ENCODE measurements at places on chromosomes 5 and 9.

- no peak for DNase-seq
Observed at GRCh38 chr9:104982543-104982942, 54.6 kb upstream of the ABCA1 start.

GRCh38 chr5:98698359-98698758 lies 75.1 kb upstream of the RGMB start:
- DNase-seq, result no peak

GRCh38 chr9:107368696-107369095 lies 85.6 kb downstream of the RAD23B start:
- no peak for DNase-seq

GRCh38 chr5:65925601-65926275 lies 637 bp upstream of the ERBIN start:
- DNase-seq, result peak; percentile 90

GRCh38 chr5:9737265-9737664 lies 107.1 kb upstream of the TAS2R1 start:
- no peak for DNase-seq

GRCh38 chr5:95760273-95761191 lies 29.4 kb downstream of the RHOBTB3 start:
- DNase-seq, result no peak

GRCh38 chr5:173035904-173036707 lies 20.0 kb upstream of the CREBRF start:
- DNase-seq, result no peak

- no peak for DNase-seq
Observed at GRCh38 chr5:162289489-162289888, 221.9 kb downstream of the GABRG2 start.

GRCh38 chr9:6090277-6091210 lies 75.1 kb upstream of the RANBP6 start:
- no peak for DNase-seq

DNA sequence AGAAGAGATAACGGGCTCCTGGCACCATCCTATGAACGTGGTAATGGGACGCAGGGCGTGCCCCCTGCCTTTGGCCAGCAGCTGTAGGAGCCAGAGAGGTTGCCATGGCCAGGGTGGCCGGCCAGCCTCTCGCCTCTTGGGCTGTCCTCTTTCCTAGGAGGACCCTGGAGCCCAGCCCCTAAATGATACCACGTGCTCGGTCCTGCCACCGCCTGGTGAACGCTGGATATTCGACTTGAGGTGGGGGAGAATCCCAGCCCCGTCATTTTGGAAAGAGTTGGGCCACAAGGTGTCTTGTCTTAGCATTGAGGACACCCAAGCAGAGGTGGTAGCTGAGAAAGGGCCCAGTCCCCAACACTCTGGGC lies 391 bp upstream of the NRG2 start:
- peak; percentile 71 for DNase-seq

- no peak for DNase-seq
Observed at GRCh38 chr9:84266087-84266561, 74.4 kb downstream of the SLC28A3 start.

DNA sequence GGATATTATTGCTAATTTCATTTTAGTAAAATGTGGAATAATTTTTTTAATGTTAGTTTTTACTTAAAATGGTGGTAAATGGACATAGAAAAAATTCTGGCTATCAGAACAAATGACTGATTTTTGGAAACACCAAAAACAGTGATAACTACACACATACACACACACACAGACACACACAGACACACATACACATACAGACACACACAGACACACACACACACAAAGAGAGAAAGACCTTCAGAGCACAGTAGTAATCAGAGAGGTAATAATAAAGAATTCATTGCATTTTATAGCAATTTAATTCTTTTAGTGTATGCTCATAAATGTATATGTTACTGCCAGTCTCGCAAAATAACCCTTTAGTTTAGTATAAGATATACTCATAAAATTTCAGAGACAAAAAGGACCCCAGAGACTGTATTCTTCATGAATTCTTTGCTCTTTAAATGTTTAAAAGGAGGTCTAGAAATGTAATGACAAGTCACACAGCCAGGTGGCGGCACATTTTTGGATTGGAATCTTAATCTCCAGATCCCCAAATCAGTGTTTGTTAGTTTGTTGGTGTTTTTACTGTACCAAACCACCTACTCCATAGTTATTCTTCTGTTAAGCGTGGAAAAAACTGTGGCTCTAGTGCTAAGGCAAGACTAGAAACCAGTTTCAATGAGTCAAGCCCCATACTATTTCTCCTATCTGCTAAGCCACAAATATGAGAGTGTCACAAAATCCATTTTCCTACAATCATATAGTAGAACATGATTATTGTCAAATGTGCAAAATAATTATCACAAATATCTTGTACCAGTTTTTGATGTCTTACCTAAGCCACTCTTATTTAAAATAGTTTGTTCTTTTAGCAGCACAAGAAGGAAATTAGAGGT lies 109.9 kb downstream of the EDIL3 start:
- DNase-seq, result peak; percentile 51

DNA sequence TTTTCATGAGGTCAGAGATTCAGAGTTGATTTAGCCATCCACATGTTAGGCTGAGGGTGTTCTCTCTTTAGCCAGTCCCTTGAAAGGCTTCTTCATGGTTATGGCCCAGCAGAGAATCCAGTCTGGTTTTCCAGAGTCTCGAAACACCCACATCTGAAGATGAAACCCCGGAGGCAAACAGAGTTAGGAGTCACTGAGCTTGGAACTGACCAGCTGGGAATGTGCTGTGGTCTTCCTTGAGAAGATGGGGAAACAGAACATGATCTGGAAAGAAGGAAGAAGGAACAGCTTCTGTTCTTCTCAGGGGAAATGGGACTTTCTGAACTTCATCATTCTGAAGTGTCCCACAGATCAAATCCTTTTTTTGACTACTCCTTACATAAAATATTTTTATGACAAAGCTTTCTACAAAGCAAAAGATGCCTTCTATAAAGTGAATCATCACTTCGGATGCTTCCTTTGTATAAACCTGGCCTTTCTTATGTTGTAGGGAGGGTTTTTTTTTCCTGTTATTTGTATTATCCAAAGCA lies 45.4 kb downstream of the ZNF618 start:
- DNase-seq, result no peak

DNA sequence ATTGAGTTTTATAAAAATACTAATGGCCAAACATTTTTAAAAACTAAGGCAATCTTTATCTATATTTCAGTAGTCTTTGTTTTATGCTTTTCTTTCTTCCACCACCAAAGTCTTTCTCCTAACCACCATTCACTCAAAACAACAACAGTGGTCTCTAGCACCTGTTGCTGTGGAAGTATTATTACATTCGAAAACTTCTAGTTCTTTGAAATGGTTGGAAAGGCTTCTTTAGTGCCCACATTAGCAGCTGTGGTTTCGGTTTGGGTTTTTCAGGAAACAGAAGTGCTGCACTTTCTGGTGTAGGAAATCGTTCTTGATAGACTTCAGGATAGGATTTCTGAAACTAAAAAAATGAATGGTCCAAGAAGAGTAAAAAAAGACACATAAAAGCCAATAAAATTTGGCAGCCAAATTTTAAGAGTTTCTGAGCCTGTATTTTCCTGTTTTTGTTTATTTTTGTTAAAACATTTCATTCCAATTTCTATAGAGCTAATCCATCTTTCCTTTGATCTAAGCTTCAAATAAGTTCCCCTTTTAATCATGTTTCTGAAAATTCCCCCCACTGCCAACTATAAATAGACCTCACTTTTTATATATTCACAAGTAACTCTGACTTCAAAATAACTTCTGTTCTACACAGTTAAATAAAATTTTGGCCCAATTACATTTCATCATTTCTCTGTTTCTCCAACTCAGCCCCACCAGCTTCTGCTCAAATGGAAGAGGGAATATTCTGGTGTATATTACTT lies 102.2 kb downstream of the DEPDC1B start:
- no peak for DNase-seq

- DNase-seq, result no peak
Observed at GRCh38 chr5:74081126-74081525, 455.1 kb downstream of the ARHGEF28 start.

DNA sequence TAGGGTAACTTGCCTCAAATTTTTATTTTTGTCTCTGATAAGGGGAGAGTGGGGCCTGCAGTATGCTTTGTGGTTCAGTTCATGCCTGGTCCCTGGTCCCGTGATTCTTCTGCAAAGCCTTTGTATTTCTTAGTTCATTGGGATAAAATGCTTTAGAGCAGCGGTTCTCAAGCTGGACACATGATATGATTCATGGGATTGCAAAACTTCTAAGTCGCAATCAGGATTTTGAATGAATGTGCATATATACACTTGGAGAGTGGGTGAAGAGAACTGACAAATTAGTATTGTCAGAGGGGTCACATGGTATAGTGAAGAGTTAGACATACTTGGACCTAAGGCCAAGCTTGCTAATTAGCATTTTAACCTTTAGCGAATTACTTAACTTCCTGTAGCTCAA lies 265.4 kb upstream of the KLF9 start:
- no peak for DNase-seq

DNA sequence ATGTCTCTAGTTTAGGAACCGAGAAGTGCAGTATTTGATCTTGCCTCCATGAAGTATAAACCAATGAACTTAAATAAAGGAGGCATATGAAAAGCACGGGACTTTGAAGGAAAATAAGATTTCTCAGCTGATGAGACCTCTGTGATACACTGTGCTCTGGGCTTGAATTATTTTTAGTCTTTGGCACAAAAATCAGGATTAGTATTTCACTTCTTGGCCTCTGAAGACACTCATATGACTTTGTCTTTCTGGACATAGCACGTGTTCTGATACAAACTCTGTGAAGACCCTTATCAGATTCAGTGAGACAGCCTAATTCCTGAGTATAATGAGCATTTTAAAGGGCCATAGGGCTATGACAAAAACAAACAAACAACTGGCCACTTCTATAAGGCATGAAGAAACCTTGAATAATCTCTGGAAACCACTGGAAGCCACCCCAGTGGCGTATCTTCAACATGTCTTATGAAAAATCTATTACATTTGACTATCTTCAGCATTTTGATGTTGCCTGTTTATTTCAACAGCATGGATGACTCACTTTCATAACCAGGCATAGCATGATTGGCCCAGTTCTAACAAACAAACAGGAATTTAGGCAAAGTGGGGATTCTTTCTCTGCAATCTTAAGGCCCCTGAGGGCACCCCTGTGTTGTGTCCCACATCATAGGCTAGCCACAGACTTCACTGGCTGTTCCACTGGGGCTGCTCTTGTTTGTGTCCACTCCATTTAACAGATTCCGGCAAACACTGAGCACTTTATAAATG lies 90.3 kb upstream of the ZNF462 start:
- DNase-seq, result no peak

DNA sequence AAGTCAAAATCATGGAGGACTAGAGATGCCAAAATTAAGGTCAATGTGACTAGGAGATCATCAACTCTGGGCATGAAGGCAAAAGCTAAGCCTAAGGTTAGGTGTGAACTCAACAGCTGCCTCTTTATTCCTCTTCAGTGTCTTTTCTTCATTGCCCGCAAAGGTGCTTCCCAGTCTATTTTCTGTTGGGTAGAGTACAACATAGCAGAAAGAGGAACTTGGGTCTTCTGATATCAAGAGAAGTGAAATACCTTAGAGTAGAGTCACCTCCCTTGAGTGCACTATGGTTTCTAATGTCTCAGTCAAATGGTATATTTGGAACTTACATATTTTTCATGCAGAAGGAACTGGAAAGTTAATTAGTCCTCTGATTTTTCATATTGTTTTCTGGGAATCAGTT lies 122.5 kb upstream of the GRIN3A start:
- no peak for DNase-seq

- no peak for DNase-seq
Observed at GRCh38 chr5:92969191-92969780, 611.7 kb downstream of the NR2F1-AS1 start.

DNA sequence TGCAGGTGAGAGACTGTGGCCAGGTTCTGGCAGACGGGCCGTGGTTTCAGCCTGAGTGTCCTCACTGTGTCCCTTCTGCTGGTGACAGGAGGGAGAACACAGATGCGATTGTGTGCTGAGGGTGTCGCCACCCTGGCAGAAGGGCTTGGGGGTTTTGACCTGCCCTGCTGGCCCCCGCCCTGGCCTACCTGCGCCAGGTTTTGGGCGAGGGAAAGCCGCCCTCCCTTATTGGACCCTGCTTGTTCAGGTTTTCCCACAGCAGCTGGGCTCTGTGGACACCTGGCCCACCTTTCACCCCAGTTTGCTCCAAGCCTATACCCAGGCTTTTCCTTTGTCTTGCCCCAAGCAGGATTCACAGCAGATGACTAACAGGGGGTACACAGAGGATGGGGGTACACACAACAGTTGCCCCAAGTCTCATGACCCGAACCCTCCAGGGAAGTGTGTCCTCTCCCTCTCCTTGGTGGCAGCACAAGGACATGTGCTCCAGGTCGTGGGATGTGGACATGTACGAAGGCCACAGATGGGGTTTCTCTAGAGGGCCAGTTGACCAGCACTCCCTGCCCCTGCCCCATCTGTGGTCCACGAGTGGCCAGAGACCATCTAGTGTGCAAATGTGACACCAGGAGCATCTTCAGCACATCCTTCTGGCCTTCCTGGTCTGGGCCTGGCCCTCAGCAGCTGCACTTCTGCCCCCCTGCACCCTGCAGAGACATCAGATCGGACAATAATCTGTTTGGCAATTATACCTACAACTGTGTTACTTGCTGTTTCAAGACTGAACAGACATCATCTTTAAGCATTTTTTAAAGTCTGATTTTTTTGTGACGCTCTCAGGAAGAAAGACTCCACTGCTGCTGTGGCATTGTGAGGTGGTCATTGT lies 265.8 kb upstream of the IRX4 start:
- DNase-seq, result no peak

DNA sequence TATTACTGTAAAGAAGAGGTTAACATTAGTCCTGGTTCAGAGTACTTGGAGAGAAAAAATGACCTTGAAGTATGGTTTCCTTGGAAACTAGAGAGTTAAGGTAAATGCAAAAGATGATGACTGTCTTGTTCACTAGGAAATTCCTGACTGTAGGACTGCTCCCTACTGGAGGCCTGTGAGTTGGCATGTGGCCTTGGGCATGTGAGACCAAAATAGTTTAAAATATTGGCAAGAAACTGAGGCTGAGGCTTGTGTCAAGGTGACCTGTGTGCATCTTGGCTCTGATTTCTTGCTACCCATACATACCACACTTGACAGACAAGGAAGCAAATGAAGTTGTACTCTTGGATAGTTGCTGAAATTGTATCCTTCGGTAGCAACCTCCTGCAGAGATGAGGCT lies 96.5 kb downstream of the TARS1 start:
- DNase-seq, result no peak

- DNase-seq, result no peak
Observed at GRCh38 chr5:155783246-155783645, 543.7 kb upstream of the SGCD start.

DNA sequence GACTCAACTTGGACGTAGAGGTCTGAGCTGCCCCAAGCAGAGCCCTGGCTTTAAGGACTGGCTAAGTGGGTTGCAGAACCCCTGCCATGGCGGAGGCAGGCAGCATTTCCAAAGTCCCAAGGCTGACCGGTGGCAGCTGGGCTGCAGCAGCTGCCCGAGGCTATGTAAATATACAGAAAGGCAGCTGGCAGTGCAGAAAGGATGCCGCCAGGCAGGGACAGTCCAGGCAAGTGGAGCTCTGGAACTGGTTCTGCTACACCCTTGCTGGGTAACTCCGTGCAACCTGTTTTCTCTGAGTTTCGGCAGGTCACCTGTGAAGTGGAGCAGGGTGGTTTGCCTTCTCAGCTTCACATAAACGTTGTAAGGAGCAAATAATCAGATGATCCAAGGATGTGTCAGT lies 46.0 kb downstream of the SHB start:
- DNase-seq, result no peak

- no peak for DNase-seq
Observed at GRCh38 chr9:111366978-111367377, 37.0 kb upstream of the OR2K2 start.

GRCh38 chr9:35350212-35350611 lies 139.7 kb upstream of the RUSC2 start:
- peak; percentile 16 for DNase-seq

- DNase-seq, result no peak
Observed at GRCh38 chr5:42636425-42636824, 120.2 kb upstream of the CCDC152 start.
